Hypothalamus (tissue), 51 donors: ENCODE measurements at places on chromosomes 4 and X.
A peak's percentile ranks its signal among the peaks of the same experiment; 100 is the strongest.

GRCh38 chrX:39501822-39502221 is 595.9 kb downstream of the BCOR start:
- DNase-seq, result no peak

GRCh38 chr4:158722291-158722916 is 792 bp downstream of the PPID start:
- peak; percentile 0 for DNase-seq

GRCh38 chr4:94995684-94996394 is 238.1 kb downstream of the BMPR1B start:
- DNase-seq, result peak; percentile 41

- DNase-seq, result no peak
Observed at GRCh38 chr4:112855058-112855457, 194.4 kb upstream of the ANK2 start.

DNA sequence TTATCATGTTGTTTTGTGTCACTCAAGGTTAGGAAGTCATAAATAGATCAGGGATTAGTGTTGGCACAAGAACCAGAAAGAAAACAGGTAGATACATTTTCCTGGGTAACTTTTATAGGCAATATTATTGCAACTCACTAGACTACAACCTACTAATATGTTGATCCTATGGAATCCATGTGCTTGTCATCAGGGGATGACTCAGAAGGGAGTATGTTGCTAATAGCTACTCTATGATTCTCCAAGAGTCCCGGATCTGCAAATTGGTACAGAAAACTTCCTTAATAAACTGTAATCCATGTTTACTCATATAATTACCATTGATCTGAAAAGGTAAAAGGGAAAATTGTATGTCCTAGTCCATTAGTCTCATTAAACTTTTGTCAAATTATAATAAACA is 11.7 kb upstream of the GNRHR start:
- no peak for DNase-seq

- no peak for DNase-seq
Observed at GRCh38 chr4:7367864-7368277, 66.9 kb downstream of the PSAPL1 start.

GRCh38 chrX:37830371-37830770 is 17.0 kb downstream of the DYNLT3 start:
- no peak for DNase-seq

DNA sequence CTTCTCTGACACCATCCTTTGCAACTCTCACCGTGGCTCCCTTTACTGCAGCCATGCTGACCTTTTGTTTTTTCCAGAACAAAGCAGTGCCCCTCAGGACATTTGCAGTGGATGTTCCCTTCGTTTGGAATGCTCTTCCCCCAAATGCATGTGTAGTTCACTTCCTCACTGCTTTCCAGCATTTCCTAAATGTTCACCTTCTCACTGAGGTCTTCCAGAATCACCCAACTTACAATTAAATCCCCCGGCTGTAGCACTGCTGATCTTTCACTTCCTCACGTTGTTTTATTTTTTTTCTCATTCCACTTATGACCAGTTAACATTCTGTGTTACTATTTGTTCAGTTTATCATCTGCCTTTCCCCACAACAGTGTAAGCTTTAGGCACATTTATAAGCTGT is 73.1 kb downstream of the GASK1B start:
- DNase-seq, result no peak

GRCh38 chr4:14568351-14568750 is 433.9 kb upstream of the CPEB2 start:
- DNase-seq, result no peak

- DNase-seq, result no peak
Observed at GRCh38 chr4:16043642-16044498, 40.0 kb downstream of the PROM1 start.
